ENCODE measurements at places on chromosomes 13 and 19. TPM values are rescaled to one million over a fixed set of nuclear protein-coding genes. Genes with fewer than 3 reads are reported as not detected.

Gene PINLYP
- 11.0 TPM for total RNA-seq

Gene METTL21C
- not detected for total RNA-seq

Gene ZNF544
- total RNA-seq, result 20.8 TPM

Gene ATP8B3
- total RNA-seq, result 4.0 TPM

Gene CCL25
- total RNA-seq, result not detected

Gene EPS8L1
- total RNA-seq, result 64.6 TPM

Gene STAP2
- total RNA-seq, result 51.0 TPM

Gene PSG2
- not detected for total RNA-seq

Gene RASGRP4
- total RNA-seq, result not detected

Gene DENND1C
- not detected for total RNA-seq

Gene DMKN
- total RNA-seq, result 24.3 TPM

Gene FXYD1
- not detected for total RNA-seq

Gene OR7D4
- total RNA-seq, result not detected

Gene QPCTL
- 15.3 TPM for total RNA-seq

Gene GPR42
- not detected for total RNA-seq

Gene SERPINE3
- total RNA-seq, result under 0.01 TPM

Gene MEIOSIN
- not detected for total RNA-seq

Gene ZNF546
- 3.1 TPM for total RNA-seq

Gene NPAS1
- 0.11 TPM for total RNA-seq

Gene BST2
- not detected for total RNA-seq

Gene TTYH1
- under 0.01 TPM for total RNA-seq

Gene CGB1
- not detected for total RNA-seq

Gene LILRA1
- total RNA-seq, result under 0.01 TPM

Gene ZNF419
- 7.8 TPM for total RNA-seq

Gene RNF225
- total RNA-seq, result 2.8 TPM

Gene KIR2DL1
- not detected for total RNA-seq

Gene ZNF709
- 5.1 TPM for total RNA-seq

Gene LRRC8E
- 11.8 TPM for total RNA-seq

Gene PRR19
- 1.2 TPM for total RNA-seq

Gene ICAM4
- 0.22 TPM for total RNA-seq

Gene ZNF708
- total RNA-seq, result 16.5 TPM

Gene ZNF610
- 0.98 TPM for total RNA-seq

Gene OR10H1
- total RNA-seq, result not detected

Measured in placental epithelial cell (primary cell).